GDM1 (cell line): ENCODE measurements at places on chromosomes 2 and 18.

GRCh38 chr2:54549917-54550518 lies 93.9 kb downstream of the SPTBN1 start:
- no peak for DNase-seq

DNA sequence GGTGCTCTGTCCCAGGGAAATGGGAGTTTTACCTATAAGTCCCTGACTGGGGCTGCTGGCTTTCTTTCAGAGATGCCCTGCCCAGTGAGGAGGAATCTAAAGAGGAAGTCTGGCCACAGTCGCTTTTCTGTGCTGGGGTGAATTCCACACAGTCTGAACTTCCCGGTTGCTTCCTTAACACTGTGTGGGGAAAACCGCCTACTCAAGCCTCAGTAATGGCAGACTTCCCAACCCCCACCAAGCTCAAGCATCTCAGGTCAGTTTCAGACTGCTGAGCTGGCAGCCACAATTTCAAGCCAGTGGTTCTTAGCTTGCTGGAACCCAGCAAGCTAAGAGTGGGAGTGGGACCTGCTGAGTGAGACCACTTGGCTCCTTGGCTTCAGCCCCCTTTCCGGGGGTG lies 54.9 kb downstream of the NUP35 start:
- no peak for DNase-seq

DNA sequence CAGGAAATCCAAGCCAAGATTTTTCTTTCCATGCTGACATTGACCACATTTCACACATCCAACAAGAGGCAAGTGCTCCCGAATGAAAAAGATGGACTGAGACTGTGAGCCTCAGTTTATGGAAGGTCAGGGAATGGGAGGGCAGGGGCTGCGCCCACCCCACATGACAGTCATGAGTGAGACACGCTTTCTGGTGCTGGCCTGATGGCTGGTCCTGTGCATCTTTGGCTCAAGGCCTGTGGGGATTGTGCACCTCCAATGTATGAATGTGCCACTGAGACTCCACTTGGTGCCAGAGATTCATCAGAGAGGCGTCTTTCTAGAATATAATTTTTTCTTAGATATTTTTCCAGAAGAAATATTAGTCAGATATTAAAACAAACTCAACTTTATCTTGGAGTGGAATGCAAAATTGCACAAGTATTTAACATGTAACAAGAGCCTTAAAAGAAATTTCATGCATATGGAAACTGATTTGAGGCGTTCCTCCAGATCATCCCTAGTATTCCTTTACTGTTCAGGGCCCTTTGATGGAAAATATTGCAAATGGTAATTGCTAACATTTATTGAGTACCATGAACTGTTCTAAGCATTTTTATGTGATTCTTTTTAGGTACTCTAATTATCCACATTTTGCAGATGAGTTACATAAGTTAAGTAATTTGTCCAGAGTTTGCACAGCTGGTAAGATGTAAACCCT lies 87.3 kb upstream of the GPR45 start:
- DNase-seq, result no peak

DNA sequence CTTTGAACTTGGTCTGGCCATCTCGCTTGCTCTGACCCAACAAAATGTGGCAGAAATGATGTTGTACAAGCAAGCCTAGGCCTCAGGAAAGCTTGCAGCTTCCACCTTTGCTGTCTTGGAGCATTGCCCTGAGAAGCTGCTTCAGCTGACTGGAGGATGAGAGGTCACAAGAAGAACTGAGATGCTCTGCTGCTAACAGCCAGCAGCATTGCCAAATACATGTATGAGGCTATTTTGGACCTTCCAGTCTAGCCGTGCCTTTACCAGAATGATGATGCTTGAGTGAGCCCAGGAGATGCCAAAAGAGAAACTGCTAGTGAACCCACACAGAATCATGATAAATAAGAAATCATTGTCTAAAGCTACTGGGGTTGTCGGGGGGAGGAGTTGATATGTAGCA lies 13.2 kb upstream of the ITGAV start:
- DNase-seq, result no peak

DNA sequence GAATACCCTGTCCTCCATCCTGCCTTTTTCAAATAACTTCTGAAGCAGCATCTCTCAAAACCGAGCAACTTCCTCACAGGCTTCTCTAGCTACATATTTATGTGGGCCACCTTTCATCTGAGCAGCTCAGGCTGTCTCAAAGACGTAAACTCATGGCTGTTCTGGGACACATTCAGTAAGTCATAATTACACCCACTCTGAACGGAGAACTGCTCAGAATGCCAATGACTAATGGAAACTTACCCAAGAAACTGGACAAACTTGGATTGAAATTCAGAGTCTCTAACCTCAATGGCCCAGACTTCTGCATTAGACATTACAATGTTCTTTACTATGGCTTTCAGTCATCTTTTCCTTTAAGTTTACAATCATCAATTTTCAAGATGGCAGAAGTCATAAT lies 145.2 kb downstream of the RAD51AP2 start:
- DNase-seq, result no peak

- DNase-seq, result no peak
Measured at GRCh38 chr2:173983391-173983871, 18.3 kb upstream of the SP3 start.

DNA sequence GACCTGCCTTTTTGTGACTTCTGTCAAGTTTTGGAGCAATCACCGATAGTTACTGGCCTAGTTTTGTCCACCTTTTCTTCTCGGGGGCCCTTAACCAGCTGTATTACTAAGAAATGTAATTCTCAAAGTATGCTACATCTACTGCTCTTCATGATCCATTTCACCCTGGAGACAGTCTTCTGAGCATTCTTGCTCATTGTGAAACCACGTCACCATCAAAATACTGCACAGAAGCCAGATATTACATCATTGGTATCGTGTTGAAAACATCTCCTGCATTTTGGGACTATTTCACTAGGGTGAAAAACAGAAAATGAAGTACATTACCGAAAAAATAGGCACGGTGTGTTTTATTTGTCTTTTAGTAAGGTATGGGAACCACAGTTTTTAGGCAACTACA lies 11.7 kb downstream of the LYPD6B start:
- no peak for DNase-seq

- DNase-seq, result no peak
Measured at GRCh38 chr18:43396266-43396665, 119.0 kb upstream of the SYT4 start.

- DNase-seq, result no peak
Measured at GRCh38 chr2:15718103-15718943, 126.7 kb downstream of the DDX1 start.

GRCh38 chr18:78978349-78979055 lies 1.1 kb upstream of the SALL3 start:
- DNase-seq, result no peak

- DNase-seq, result no peak
Measured at GRCh38 chr2:230217424-230217823, 2.4 kb downstream of the SP110 start.

DNA sequence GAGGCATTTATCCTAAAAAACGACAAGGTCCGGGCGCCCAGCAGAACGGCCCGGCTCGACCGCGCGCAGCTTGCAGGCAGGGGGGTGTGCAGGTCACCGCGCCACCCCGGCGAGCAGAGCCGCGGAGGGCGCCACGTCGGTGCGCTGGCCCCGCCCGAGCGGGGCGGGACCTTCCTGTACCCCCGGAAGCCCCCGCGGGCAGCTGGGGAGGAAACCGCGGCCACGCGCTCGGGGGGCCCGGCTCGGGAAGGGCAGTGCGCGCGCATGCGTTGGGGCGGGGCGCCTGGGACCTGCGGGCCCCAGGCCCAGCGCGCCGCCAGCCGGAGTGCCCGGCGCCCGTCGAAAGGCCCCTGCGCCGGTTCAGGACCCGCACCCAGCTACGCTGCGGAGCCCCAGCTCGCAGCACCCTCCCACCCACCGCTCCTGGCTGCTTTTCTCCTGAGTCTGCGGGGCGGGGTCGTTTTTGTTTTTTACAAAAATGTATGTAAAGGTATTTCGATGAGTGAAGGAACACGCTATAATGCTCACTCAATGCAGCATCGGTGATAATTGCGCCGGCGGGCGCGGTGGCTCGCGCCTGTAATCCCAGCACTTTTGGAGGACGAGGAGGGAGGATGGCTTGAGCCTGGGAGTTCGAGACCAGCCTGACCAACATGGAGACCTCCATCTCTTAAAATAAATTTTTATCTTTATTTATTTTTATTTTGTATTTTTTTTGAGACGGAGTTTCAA lies 47.7 kb upstream of the POMC start:
- no peak for DNase-seq

- no peak for DNase-seq
Measured at GRCh38 chr2:197369933-197370320, 59.3 kb upstream of the ANKRD44 start.

GRCh38 chr2:200393191-200393590 lies 86.7 kb downstream of the SPATS2L start:
- DNase-seq, result no peak

GRCh38 chr2:106642679-106643078 lies 155.5 kb downstream of the CD8B2 start:
- DNase-seq, result no peak

DNA sequence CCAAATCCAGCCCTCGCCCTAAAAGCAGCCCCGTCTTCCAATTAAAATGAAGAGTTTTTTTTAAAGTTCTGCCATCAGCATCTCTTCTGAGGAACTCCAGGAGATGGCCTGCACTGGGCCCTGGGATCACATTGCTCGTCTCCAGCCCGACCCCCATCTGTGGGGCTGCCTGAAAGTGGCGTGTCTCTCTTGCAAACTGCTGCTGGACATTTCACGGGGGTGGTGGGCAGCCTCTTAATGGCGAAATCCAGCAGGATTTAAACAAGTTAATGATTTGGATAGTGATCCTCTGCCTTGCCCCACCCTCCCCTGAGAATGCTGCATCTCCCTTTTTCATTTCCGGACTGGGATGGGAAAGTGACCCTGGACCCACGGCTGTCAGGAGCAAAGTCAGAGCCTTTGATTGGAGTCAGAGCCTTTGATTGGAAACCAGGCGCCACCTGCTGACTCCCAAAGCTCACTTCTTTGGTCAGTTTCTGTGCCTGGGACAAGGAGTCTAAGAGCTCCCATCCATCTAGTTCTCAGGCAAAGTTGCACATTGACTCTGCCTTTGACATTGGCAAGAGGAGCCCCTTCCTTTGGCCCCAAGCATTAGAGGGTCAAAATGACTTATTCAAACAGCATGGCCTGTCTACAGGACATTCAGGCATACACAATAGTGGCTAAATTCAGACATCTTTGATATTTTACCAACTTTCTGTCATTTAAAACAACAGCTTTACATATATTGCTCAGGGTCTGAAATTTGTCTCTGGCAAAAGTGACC lies 155.2 kb downstream of the SH3BP4 start:
- DNase-seq, result no peak

- no peak for DNase-seq
Measured at GRCh38 chr2:165745916-165746315, 48.1 kb downstream of the GALNT3 start.

- DNase-seq, result no peak
Measured at GRCh38 chr2:29033656-29034055, 40.7 kb downstream of the PCARE start.

- DNase-seq, result no peak
Measured at GRCh38 chr2:20198796-20199632, 25.9 kb downstream of the SDC1 start.

- no peak for DNase-seq
Measured at GRCh38 chr2:52818958-52819357, 948.6 kb upstream of the CHAC2 start.

- DNase-seq, result no peak
Measured at GRCh38 chr2:72813841-72814240, 12.0 kb downstream of the EXOC6B start.

DNA sequence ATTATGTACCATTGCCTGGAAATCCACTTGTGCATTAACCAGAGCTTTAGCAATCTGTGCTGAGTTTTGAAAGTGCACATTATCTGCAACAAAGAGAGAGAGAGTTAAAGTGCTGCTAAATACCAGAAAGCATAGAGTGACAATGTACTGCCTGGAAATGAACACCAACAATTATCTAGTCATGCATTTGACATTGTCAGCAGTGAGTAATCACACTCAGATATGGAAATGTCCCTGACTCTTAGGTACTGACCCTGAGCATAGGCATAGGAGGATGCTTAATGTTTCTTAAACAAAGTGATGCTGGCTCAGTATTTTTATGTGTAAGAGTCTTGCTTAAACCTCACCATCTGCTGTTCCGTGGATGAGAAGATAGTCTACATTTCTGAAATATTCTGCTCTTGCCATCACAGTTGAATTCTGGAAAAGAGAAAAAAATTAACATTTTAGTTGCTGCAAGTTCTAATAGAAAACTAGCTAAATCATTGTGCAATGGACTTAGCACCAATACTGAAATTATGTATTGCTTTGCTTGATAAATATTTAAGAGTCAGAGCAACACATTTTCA lies 20.8 kb upstream of the GCG start:
- DNase-seq, result no peak

DNA sequence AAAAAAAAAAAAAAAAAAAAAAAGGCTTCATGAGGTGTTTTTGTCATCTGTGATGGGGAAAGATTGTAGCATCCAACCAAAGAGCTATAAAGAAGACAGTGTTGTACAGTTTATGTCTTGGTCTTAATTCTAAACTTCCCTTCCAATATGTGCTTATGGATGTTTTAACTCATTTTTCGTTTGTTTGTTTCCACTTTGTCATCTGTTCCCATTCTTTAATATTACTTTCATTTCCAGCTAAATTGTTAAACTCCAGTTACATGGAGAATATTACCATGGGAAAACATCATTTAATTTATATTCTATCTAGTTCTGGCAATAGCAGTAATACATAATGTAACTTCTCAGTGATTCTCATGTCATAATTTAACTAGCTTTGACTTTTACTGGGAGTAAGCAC lies 344.1 kb upstream of the NRP2 start:
- no peak for DNase-seq

GRCh38 chr2:85143463-85144082 lies 10.4 kb downstream of the TCF7L1 start:
- no peak for DNase-seq

GRCh38 chr2:85504778-85505261 lies 34.1 kb upstream of the MAT2A start:
- DNase-seq, result no peak

DNA sequence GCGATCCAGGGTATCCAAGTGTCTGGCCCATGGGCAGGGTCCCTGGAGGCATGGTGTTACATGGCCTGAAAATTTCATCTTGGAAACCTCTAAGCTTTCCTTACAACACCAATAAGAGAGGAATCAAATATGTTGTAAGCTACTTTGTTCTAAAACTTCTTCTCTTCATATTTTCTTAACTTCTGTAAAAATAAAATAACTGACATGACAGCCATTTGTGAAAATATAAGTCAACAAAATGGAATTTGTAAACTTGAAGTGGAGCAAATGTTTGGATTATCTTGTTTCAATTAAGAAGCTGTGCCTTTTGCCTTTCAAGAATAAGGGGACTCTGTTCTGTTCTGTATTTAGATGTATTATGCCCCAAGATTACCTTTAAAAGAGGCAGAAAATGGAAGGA lies 319.7 kb downstream of the LPIN1 start:
- DNase-seq, result no peak
